ENCODE measurements at places on chromosomes 6 and 20.

DNA sequence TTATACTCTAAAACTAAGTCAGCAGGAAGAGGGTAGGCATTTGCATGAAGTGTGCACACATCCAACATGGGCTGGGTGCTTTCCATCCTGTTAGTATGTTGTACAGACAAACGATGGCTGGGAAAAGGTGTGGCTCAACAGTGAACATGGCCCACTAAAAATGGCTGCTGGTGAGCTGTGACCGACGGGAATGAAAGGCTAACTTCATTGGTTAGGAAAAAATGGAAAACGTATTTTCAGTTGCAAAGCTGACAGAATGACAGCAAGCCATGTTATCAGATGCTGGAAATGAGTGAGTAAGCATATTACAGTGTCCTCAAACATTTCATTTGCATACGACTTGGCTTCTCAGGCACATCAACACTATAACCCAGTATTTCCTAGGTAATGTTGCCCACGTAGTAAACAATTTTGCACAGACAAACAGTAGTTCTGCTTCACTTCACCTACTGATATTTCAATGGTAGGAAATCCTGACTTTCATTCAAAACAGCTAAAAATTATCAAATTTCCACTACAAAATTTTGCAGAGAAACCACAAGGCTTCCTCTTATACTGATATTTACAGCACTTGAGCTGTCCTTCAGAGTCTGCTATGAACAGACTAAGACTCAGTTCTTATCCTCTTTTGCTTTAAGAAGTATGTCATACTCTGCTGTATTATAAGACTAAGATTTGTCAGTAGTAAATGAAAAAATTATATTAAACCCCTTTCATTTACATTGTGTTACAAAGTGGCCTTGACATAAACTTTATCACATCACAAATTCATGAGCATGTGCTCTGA is 98.9 kb downstream of the IRF4 start:
- no peak for DNase-seq

GRCh38 chr6:142827369-142827768 is 117.6 kb downstream of the HIVEP2 start:
- DNase-seq, result no peak

DNA sequence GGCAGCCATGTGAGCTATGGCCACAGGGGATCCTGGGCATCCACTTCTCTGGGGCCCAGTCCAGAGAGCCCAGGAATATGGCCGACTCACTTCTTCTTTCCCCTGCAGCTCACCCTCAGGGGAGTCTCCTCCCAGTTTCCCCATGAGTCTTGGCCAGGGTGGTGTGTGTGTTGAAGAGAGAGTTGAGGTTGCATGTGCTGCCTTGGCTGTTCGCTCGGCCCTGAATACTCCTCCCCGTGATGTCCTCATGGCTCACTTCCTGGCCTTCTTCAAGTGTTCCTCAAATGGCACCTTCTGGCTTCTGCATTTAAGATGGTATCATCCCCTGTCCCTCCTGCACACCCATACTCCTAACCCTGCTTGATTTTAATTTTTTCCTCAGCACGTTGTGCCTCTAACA is 3.2 kb upstream of the TREML1 start:
- DNase-seq, result no peak

GRCh38 chr6:32666420-32667300 is at the start of gene HLA-DQB1:
HLA-DQB1 (minus strand) TSS chr6:32666657; CDS start chr6:32666607, 50 bp downstream.
- DNase-seq, result peak; percentile 32

GRCh38 chr6:34556031-34556471 is at the start of gene SPDEF:
SPDEF (minus strand) TSS chr6:34556329; CDS start chr6:34544455, 11,874 bp downstream.
- DNase-seq, result no peak

- DNase-seq, result no peak
These were observed 10.7 kb downstream of the ENPP5 start for GRCh38 chr6:46160102-46160501.

DNA sequence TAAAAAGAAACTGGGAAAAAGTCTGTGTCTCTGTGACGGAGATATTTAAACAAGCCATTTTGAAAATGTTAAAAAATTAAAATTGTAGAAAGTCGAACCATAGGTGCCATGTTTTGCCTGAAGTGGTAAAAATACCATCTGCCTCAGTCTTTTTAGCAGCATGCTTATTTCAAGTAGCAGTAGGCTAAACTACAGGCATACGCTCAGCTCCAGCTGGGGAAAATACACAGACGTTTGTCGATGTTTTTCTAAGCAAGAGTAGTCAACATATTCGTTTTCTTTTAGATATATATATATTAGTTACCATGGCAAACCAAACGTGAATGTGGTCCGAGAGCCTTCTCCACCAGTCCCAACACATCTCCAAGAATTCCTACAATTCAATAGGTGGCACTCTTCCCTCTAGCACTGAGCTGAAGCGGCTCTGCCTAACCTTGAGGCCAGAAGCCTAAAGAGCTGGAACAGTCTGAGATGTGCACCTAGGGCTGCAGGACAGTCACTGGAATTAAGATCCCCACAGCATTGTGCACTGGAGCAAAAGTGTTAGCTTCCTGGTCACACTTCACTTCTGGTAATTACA is 70.2 kb upstream of the BEND3 start:
- DNase-seq, result no peak

DNA sequence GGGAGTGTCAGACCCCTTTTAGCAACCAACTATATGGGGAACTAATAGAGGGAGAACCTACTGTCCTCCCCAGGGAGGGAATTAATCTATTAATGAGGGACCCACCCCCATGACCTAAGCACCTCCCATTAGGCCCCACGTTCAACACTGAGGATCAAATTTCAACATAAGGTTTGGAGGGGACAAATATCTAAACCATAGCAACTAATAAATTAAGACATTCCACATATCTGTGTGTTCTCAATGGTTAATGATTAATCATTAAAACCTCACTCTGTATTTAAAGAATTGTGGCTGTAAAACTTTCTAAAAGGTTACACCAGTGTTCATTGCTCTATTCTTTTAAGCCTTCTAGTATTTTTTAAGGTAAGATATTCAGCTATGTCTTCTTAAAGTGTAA is 500.4 kb upstream of the SULF2 start:
- DNase-seq, result no peak

- no peak for DNase-seq
These were observed 689.3 kb downstream of the HACE1 start for GRCh38 chr6:104170401-104170800.

DNA sequence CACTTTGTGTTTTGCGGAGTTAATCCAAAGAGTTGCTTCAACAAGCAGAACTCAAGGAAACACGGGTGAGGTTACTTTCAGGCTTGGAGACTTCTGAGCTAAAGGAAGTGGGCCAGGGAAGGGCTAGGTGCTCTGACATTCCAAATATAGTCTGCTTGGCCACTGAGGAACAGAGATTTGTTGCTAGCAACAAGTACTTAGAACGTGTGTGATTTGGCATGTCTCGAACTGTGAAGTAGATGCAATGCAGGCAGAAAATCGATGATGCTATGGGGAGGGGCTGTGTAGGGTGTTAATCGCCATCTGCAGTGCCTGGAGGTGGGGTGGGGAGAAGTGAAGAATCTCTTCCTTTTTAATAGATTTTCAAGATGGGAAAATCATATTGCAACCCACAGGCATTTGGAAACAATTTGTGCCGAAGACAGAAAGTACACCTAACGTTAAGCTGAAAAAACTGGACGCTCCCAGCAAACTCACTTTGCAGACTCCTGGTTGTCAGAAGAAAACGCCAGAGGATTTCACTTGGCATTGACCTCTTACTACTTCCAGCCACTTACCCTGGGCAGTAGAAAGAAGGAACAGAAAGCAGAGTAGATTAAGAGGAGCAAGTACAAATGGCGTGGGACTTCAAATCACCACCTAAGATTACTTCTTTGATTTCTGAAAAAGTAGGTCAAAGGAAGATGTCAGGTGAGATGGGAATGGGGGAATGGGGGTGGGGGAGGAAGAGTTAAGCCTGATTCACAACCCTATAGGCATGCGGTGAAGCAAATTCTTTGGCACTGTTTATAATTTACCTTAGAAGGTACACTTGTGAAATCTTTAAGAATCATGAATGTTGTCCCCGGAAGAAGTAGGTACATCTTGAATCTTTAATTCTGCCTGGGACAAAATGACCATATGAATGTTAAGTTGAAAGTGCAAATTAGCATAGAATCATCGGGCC is 314.1 kb downstream of the CD83 start:
- no peak for DNase-seq

- DNase-seq, result no peak
These were observed at the start of gene KCNG1 for GRCh38 chr20:51022803-51023616. KCNG1 (minus strand) TSS chr20:51023107; CDS start chr20:51010338, 12,769 bp downstream.

DNA sequence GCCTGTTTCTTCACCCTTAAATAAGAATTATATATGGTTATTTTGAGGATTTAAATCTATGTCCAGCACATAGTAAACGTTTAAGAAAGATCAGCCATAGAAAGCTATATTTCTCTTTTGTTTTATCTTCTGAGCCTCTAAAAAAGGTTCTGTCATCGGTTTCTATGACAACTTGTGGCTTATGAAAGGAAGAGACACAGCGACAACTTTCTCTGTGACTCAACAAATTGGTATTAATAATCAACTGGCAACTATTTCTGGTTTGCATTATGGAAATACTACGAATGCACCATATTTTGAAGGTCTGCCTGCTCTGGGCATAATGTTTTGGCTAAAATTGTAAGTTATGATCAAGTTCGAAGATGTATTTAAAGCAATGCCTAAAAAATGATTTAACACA is 751.0 kb downstream of the CD109 start:
- no peak for DNase-seq

DNA sequence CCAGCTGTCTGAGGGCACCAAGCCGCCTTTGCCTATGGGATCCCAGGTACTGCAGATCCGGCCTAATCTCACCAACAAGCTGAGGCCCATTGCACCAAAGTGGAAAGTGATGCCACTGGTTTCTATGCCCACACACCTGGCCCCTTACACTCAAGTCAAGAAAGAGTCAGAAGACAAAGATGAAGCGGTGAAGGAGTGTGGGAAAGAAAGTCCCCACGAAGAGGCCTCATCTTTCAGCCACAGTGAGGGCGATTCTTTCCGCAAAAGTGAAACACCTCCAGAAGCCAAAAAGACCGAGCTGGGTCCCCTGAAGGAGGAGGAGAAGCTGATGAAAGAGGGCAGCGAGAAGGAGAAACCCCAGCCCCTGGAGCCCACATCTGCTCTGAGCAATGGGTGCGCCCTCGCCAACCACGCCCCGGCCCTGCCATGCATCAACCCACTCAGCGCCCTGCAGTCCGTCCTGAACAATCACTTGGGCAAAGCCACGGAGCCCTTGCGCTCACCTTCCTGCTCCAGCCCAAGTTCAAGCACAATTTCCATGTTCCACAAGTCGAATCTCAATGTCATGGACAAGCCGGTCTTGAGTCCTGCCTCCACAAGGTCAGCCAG is 283.0 kb downstream of the TSHZ2 start:
- DNase-seq, result no peak

DNA sequence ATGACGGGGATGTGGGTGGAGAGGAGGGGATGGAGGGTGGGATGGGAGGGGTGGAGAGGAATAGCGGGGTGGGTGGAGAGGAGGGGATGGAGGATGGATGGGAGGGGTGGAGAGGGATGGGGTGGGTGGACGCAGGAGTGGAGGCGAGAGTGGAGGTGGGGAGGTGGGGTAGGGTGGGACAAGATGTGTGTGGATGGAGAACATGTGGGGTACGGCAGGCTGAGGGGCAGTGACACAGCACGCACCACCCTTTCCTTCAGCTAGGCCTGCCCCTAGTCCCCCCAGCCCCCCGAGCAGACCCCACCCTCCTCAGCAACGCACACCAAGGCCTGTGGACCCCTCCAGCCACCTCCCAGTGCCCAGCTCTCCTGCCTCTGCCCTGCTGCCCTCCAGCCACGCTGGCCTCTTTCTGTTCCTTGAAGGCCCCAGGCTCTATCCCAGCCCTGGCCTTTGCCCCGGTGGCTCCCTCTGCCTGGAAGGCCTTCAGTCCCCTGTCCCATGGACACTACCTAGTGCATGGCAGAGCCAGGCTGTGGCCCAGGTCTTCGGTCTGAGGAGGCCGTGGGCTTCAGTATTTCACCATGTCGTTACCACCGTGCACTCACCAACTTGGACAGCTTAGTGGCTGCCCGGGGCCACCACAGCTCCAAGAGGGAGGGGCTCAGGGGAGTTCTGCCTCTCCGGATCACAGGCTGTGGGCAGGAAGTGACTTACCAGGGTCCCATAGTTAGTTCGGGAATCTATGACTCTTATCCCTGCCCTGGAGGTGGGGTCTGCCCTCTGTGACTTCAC is 78.4 kb upstream of the PMEPA1 start:
- no peak for DNase-seq

GRCh38 chr20:10857352-10858070 is 183.7 kb upstream of the JAG1 start:
- DNase-seq, result no peak

DNA sequence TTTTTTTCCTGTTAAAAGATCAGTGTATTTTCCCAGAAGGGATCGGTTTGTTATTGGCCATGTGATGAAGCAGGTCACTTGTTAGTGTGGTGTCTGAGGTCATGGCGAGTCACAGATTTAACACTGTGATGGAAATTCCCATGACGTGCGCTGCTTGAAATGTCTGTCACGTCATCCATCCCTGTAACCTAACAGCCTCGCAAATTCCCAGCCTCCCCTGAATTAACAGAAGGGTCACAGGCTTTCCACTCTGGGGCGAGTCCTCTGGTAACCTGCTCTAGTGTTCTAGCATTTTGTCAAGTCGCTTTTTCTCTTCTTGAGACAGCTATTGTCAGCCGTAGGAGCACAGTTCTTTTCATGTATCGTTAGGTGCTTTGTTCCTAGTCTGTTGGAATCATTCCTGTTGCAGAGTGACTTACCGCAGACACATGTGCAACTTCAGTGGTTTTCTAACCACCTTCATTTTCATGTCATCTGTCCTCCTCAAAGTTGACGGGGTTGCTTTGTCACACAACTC is 137.2 kb downstream of the MAP3K4 start:
- DNase-seq, result no peak

- no peak for DNase-seq
These were observed 129.4 kb downstream of the BCAS1 start for GRCh38 chr20:53940907-53941545.

- no peak for DNase-seq
These were observed at the start of gene ERVFRD-1 for GRCh38 chr6:11110921-11111768. ERVFRD-1 (minus strand) TSS chr6:11111725; CDS start chr6:11105310, 6,415 bp downstream.

DNA sequence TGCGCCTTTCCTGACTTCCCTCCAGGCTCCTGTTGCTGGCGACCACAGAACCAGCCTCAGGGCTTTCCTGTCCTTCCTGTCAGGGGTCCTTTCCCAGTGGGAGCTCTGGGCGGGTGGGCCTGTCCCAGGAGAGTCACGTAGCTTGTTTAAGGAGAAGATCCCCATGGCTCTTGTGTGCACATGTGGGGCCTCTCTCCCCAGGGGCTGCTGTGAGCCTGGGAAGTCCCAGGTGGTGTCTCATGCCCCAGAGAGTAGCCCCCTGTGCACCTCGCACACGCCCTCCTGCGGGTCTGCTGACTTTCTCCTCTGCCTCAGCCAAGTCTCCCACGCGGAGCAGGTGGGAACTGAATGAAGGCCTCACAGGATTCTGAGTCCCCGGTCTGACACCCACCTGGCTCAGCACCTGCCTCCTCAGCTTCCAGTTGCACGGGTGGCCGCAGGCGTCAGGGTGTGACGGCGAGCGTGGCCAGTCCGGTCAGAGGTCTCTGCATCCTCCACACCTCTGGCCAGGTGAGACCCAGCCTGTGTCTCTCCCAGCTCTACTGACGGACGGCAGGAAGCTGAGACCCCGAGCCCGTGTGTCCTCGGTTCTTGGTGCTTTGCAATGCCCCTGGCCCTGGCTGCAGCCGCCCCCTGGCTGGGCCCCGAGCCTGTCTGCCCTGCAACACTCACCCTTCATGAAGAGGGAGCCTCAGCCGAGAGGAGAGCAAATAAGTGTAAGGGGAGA is 5.6 kb upstream of the NKAIN4 start:
- no peak for DNase-seq

Data from effector CD4-positive, alpha-beta T cell (primary cell).